ENCODE measurements at places on chromosomes 5 and 9. TPM values are rescaled to one million over a fixed set of nuclear protein-coding genes. Genes with fewer than 3 reads are reported as not detected.

The SOWAHA gene
- 0.67 TPM for total RNA-seq

The ZNF354C gene
- total RNA-seq = 9.1 TPM

The RELL2 gene
- total RNA-seq = 4.6 TPM

The INSYN2B gene
- total RNA-seq = 0.49 TPM

GRCh38 chr5:155080721-155081120 lies 67.2 kb downstream of the KIF4B start:
- H3K36me3 ChIP-seq = no peaks in the 10 kb centered on the region
- DNase-seq = no peak
- H3K4me3 ChIP-seq = no peak overlapping the region
- H3K4me1 ChIP-seq = peaks cover 27% of the 10 kb centered on the region
- H3K27ac ChIP-seq = no peak overlapping the region

- no peak overlapping the region for H3K27ac ChIP-seq
- no peaks in the 10 kb centered on the region for H3K27me3 ChIP-seq
- no peak overlapping the region for H3K4me3 ChIP-seq
- no peak for DNase-seq
- H3K4me1 ChIP-seq = peaks cover 36% of the 10 kb centered on the region
These were observed 444.8 kb downstream of the ARHGEF28 start for GRCh38 chr5:74070766-74071165.

GRCh38 chr5:140362875-140363630 lies 3.1 kb downstream of the SLC4A9 start:
- H3K4me3 ChIP-seq = peak overlapping the region; percentile 71
- no peaks in the 10 kb centered on the region for H3K27me3 ChIP-seq
- H3K36me3 ChIP-seq = no peaks in the 10 kb centered on the region
- DNase-seq = peak; percentile 89
- no peak overlapping the region for H3K27ac ChIP-seq

DNA sequence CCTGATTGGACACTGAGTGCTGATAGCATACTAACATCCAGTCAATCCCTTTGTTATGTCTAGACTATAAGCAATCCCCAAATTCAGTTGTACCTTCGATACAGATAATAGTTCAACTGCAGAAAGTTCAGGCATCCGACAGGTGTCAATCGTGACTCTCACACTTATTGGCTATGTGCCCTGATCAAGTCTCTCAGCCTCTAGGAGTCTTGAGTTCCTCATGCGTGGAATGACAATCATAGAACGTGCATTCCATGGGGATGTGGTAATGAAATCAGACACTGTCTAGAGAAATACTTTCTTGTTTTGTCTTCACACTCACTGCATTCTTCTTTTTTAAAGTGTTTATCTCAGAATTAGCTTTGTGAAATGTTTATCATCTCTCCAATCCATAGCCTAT lies 4.8 kb downstream of the ANKRD34B start:
- no peak overlapping the region for H3K27ac ChIP-seq
- no peak overlapping the region for H3K4me3 ChIP-seq
- no peak for DNase-seq
- no peaks in the 10 kb centered on the region for H3K4me1 ChIP-seq

- H3K27me3 ChIP-seq = peaks cover 56% of the 10 kb centered on the region
- H3K4me3 ChIP-seq = no peak overlapping the region
- H3K4me1 ChIP-seq = peaks cover 5% of the 10 kb centered on the region
- H3K27ac ChIP-seq = no peak overlapping the region
- H3K36me3 ChIP-seq = no peaks in the 10 kb centered on the region
These were observed 200.1 kb downstream of the PAX5 start for GRCh38 chr9:36833954-36834353.

All from mesothelial cell of epicardium (in vitro differentiated cells).